ENCODE measurements at places on chromosomes 3 and 15. TPM values are rescaled to one million over a fixed set of nuclear protein-coding genes. Genes with fewer than 3 reads are reported as not detected.

PSTPIP1 gene
- 12.4 TPM for total RNA-seq

DNA sequence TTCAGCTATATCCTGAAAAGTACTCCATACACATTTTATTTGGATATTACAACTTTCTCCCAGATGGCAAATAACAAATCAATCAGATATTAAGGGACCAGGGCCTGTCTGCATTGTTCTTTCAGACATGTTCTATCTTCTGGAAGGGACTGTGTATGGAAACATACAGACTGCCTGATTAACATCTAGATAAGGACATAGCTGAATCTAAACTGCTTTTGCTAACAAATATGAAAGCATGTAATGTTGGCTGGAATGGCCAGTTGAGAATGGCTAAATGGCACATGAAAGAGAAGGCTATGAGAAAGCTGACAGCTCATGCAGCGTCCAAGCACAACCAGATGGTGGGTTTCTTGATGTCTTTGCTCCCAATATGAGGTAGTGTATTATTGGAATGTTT, 149.4 kb downstream of the CFAP20DC start:
- peak; percentile 10 for DNase-seq

DNA sequence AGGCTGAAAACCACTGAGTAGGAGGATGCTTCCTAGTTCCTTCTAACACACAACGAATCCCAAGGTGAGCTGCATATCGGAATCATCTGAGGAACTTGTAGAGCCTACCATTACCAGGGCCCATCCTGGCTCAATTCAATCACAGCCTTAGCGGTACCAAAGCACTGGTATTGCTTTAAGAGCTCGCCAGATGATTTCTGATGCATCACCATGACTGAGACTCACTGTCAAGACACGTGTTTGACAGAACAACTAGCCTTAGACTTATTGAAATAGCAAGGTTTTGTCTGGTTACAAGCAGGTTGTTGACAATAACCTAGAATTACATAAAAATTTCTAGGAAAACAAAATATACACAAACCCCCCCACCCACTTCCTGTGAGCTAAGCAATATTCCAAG, 68.5 kb downstream of the CBLB start:
- no peak for DNase-seq

ST8SIA2 gene
- total RNA-seq = 1.4 TPM

GRCh38 chr3:25593001-25593400, 71.7 kb downstream of the TOP2B start:
- peak; percentile 68 for DNase-seq

HPS3 gene
- 18.8 TPM for total RNA-seq

GRCh38 chr3:138850151-138850550, 15.4 kb upstream of the PIK3CB start:
- no peak for DNase-seq

ACTR8 gene
- 25.6 TPM for total RNA-seq

- peak; percentile 40 for DNase-seq
These were observed 299.5 kb downstream of the GAP43 start for GRCh38 chr3:115922681-115923347.
